ENCODE measurements at places on chromosomes 6 and 20.

DNA sequence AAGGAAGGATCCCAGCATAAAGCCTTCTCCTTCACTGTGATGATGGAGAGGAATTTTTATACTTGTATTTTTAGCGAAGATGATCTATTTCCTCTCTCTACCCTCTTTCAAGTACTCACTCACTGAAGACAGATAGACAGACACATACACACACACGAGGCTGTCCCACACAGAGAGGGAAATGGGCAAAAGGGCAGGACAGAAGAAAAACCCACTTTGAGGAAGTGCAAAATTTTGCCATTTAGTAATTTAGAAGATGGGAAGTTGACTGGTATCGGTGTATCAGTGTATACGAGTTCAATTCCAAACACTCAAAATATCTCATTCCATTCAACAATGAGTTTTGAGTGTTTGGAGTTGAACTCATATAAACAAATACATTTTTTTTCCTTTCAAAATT lies 30.9 kb downstream of the HEBP2 start:
- DNase-seq: no peak

DNA sequence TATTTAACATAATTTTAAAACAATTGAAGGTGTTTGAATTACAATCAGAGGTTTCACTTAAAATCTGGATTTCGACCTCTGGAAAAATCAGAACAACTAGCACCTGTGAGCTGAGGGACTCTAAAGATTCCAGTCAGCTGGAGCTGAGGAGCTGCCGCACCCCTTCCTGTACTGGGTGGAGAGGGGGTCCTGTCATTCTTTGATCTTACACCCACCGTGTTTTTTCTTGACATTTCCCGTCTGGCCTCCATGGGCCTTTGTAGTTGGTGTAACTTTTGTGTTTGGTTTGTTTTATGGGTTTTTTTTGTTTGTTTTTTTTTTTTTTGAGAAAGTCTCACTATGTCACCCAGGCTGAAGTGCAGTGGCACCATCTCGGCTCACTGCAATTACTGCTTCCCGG lies 17.2 kb downstream of the ARFGEF2 start:
- no peak for DNase-seq

DNA sequence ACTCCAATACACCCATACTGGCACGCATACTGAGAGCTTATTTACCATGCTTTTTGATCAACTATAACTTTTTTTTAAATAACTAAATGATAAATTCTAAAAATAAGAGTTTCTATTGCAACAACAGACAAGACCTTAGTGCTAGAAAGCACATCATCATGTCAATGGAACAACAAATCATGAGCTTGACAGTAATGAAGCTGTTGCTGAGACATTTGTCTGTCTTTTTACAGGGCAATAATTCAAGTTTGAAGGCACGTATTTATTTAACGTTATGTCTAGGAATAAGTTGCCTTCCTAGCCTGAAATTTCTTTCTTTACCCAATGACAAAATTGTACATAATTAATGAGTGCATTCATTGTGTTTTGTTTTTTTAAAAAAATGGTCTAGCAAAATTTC lies 299.2 kb downstream of the EYA4 start:
- no peak for DNase-seq

DNA sequence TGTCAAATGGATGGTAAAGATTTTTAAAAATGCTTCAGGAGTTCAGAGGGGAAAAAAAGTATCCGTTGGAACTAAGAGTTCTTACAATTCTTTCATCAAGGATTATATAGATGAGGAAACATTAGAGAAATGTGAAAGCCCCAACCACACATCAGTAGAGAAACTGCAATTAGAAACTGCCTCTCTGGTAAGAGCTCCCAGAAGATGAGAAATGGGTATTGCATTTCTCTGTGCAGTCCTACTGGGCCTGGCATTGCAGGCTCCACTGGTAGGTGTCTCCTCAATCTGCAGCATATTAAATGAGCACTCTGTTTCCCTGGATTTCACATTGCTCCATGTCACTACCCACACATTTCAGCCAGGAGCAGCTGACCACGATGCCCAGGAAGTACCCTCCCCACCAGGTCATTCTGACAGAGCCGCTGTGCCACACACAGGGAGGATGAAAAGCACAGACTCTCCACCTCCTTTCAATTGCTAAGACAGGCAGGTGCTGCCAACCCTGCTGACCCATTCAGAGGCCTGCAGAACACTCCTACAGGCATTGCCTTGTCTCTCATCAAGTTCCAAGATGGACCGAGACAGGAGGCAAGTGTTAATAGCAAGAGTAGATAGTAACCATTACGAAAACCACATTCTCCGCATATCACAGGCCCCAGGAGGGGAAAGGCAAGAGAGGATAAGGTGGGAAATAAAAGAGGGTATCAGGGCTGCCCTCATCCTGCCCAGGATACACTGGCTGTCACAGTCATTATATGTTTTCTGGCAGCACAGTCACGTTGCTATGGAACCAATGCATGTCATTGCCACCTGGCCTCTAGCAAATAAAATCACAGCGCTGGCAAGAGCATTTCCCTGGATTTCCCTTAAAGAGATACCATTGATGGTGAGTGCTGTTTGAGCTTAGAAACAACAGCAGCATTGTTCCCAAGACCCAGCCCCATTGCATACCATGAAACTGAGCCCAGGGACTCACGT lies 241.7 kb downstream of the ATXN1 start:
- no peak for DNase-seq

DNA sequence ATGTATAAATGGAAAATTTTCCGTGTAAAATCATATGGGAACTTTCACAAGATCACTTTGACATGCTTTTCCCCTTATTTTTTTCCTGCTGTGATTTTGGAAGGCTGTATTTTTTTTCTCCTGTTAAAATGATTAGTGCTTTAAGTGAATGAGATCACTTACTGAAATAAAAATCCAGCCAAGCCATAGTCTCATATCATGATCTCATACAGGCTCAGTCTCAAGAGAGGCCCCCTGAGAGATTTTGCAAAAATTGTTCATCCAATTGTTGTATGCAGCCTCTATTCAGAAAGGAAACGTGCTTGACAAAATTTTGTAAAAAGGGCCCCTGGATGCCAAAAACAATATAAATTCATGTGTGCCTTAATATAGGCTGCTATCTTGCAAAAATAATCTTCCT lies 528.2 kb downstream of the HDGFL1 start:
- DNase-seq: no peak

- DNase-seq: no peak
Measured at GRCh38 chr20:10806539-10806938, 132.7 kb upstream of the JAG1 start.

GRCh38 chr6:169557887-169558286 lies 143.9 kb downstream of the WDR27 start:
- DNase-seq: no peak

GRCh38 chr20:32945710-32946221 lies 58.5 kb downstream of the SUN5 start:
- no peak for DNase-seq

DNA sequence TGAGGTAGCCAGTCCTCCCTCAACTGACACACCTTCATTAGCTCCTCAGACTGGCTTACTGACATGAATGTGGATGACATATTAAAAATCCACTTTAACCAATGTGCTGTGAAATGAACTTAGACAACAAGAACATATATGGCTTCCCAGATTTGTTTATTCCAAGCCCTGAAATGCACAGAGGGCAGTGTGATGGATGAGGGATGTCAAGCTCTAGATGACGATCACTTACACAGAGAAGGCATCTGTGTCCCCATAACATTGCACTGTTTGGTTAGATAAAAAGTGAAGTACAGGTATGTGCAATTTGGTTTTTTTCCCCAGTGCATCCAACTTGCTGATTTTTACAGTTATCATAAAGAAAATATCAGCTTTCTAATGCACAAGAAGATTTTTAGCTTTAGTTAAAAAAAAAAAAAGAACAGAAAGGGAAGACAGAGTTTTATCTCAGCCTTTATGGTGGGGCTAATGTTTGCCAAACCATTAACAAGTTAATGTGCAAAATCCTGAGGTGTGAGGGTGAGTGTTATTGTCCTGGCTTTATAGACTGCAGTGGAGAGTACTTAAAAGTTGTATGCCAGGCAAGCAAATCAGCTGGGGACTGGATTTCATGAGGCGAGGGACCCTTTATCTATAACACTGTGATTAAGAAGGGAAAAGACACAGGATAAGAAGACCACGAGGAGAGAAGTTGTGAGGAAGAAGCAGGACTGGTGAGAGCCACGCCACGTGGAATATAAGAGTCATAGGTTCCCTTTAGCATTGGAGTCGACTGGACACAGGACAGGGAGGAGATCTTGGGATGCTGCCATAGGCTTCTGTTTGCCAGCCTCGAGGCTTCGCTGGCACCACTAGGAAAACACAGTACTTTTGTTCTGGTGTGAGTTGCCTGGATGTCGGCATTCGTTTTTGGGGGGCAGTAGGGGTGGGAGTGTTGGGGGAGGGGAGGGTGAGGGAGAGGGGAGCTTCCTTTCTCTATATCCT lies 90.0 kb upstream of the BACH2 start:
- DNase-seq: no peak

DNA sequence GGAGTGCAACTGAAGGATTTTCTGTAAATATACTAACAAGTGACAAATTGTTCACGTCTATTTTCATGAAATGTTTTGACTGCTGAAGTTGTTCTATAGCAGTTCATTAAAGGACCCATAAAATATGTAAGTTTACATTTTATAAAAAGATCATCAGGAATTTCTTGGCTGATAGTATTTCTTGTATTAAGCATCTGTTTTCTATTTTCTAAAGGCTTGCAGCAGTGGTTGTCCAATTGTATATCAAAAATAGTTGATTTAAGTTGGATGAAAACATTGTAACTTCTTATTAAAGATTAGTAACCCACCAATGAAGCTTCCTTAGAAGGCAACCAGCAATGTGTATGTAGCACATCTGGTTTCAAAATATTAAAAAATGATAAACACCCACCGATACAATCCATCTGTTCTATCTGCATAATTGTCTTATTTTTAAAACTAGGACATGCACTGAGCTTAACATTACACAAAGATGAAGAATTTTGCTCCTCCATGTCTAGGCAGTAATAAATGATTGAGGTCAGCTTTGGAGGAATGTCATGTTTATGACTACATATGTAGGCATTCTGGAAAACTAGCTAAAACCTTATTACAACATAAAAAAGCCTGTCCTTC lies 301.3 kb upstream of the TCF21 start:
- no peak for DNase-seq

- no peak for DNase-seq
Measured at GRCh38 chr6:105790635-105791034, 295.5 kb upstream of the PRDM1 start.

DNA sequence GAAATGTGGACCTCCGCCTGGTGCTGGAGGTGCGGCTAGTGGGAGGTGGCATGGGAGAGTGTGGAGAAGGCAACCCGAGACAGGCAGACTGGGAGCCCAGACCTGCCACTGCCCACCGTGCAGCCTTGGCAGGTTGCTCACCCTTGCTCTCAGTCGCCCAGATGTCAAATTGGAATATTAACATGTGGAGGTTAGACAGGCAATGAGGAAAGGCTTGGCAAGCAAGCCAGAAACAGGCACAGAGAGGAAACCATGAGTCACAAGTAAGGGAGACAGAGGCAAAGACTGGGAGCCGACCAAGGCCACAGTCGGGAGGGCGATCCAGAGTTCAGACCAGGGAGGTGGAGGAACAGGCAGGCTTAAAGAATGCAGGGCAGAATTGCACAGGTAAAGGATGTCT lies 178.2 kb downstream of the FOXC1 start:
- DNase-seq: no peak

DNA sequence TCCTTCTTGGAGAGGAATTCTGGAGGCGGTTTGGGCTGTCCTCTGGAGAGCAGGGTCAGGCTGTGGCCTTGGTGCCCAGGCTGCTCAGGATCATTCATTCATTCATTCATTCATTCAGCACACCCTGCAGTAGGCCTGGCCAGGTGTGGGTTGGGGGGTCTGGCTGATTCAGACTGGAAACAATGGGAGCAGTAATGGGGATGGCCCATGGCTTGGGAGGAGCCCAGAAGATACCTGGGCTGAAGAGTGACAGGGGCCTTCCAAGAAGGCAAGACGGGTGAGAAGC lies 31.5 kb downstream of the TOX2 start:
- no peak for DNase-seq

DNA sequence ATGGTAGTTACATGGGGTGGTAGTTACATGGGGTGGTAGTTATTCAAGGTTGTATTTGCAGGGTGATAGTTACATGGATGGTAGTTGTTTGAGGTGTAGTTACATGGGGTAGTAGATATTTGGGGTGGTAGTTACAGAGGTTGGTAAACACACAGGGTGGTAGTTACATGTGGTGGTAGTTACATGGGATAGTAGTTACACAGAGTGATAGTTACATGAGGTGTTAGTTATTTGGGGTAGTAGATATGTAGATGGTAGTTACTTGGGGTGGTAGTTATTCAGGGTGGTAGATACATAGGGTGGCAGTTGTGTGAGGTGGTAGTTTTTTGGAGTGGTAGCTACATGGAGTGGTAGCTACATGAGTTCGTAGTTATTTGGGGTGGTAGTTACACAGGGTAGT lies 221.3 kb upstream of the CST7 start:
- no peak for DNase-seq

GRCh38 chr6:149405823-149406765 lies 6.0 kb downstream of the SUMO4 start:
- no peak for DNase-seq

All from keratinocyte (primary cell).